ENCODE measurements at places on chromosomes 2 and 18.

DNA sequence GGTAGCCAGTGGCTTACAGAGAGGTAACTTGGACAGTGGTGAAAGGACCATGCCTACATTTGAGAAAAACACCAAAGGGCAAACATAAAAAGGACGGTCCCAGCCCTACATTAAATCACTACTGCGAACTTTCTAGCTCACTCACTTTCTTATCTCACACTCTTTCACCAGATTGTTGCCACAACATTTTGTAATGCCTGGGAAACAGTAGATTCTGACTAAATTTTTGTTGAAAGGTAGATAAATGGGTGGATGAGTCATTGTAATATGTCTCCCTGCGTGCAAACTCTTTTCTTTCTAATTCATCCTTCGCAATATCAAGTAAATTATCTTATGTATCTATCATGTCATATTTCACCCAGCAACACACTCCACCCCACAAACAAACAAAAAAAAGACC, 192.2 kb downstream of the IRS1 start:
- no peak for DNase-seq

DNA sequence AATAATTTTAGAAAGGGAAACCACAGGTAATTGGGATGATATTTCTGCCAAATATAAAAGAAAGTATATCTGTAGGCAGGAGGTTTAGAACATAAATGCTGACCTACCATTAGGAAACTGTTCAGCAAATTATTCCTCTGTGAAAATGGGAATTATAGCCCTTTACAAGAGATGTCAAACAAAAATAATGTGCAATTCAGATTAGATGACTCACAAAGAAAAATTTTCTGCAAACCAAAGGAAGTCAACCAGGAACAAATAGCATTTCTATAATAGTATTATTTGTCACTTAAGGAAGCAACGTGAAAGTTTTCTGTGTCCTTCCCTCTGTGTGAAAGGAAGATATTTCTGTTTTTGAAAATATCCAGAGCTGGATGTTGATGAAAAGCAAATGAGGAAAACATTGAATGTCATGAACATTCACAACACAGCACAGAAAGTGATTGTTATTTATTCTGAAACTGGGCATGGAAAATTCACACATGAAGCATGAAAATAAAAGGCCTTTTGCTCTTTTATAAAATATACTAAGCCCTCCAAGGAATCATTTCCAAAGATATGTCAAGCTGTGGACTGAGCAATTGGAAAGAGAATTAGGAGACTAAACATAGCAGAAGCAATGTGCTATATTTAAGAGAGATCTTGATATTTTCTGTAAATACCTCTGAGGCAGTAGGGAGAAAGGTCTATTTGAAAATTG, 57.9 kb upstream of the SPHKAP start:
- DNase-seq: no peak

DNA sequence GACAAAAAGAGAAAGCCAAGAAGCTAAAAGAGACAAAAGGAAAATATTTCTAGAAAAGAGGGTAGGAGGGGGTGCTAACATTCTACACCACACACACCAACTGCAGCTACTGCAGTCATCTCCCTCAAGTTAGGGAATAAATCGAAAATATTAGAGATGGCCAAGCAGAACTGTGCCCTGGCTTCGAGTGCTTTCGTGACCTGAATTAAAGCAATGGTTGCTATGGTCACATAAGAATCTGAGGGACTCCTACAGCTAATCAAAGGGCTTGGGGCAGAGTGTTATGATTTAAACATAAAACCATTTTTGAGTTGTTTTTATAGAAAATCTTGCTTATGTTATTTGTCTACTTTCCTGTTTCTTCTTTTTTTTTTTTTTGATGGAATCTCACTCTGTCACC, 159.6 kb upstream of the HNRNPA3 start:
- DNase-seq: no peak

DNA sequence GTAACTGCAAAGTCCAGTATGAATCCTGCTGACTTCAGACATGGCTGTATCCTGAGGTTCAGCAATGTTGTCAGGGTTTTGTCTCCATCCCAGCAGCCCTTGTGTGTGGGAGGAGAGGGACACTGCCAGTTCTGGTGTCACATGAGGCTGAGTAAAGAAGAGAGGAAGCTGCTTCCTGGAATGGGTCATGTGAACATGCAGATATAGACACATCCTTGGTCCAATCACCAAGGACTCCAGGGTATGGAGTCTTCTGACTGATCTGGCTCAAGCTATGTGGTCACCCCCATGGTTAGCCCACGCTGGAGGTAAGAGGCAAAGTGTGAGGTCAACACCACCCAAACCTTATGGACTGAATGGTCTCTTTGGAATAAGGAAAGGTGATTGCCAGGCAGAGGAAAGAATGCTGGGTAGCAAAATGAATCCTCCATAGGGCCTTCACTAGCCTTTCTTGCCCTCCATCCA, 134.4 kb upstream of the SLC1A4 start:
- DNase-seq: peak; percentile 49

DNA sequence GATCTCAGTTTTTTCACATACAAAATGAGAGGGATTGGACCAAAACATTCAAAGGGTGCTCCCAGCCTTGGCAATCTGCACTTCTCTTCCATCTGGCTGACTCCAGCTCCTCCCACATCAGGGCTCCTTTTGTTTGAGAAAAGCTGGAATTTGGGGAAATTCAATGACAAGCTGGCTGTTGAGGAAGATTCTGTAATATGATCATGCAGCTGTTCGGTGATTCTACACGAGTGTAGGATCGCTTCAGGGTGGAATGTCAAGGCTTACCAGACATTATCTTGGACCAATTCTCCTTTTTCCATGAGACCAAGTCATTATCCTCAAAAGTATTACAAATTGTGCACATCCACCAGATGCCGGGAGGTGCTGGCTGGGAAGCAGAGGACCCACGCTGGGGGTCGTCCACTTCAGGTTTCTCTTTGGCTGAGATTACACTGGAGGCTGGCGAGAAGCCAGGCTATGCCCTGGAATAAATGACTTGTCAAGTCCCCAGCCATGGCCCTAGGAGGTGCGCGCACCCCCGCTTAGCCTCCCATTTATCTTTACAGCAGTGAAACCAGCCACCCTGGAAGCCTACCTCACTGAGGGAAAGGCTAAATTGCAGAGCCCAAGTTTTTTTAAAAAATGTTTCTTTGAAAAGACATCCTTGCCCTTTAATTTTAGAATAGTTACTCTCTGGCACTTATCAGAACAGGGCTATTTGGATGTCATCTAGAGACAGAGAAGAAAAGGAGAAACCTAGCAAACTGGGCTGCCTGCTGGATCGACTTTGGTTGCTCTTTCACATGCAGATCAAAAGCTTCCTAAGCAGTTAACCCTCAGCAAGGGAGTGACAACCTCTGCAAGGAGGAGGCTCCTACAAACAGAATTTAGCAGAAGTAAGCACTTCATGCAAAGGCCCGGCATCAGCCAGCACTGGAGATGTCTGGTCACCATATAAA, 42.5 kb upstream of the LCLAT1 start:
- no peak for DNase-seq
